ENCODE measurements at places on chromosomes 3 and 15.

- DNase-seq, result no peak
Observed at GRCh38 chr15:42143356-42143755, 13.1 kb downstream of the PLA2G4F start.

DNA sequence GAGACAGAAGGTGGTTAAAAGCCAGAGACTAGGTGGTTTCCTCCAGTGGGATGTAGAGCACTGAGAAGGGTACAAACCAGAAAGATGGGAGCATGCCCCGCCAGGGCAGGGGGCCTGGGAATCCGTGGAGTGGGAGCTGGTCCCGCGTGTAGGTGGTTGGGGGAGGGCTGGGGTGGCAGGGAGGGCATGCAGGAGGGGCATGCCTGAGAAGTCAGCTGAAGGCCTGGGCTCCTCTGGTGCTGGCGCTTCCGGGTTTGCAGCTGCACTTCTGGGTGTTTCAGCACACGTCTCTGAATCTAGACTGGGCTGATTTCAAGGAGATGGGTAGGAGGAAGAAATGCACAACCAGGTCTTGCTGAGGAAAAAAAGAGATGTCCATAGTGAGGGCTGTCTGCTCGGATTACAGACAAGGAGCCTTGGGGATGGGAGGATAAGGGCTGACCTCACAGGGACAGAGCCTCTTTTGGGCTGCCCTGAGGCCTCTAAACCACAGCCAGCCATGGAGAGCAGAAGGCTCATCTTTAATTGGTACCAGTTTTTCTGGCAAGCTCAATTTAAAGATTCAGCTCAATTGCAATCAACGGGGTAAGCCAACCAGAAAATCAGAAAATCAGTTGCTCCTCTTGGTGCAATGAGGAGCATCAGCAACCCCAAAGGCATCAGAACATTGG, 151.9 kb downstream of the FAM43A start:
- no peak for DNase-seq

DNA sequence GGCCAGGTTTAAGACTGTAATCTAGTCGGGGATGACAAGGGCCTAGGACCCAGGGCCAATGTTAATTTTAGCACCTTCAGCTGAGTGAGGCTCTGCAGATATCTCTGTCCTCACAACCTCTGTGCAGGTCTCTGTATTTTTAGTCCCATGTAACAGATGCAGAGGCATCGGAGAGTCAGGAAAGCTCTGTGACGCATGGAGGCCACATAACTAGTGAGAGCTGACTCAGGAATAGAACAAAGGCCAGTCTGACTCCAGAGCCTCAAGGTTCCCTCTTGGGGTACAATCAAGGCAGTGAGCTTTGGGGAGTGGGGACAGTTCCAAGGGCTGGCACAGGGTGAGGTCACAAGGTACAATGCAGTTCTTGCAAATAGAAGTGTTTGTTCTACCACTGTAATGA, 31.0 kb downstream of the FSTL1 start:
- no peak for DNase-seq

DNA sequence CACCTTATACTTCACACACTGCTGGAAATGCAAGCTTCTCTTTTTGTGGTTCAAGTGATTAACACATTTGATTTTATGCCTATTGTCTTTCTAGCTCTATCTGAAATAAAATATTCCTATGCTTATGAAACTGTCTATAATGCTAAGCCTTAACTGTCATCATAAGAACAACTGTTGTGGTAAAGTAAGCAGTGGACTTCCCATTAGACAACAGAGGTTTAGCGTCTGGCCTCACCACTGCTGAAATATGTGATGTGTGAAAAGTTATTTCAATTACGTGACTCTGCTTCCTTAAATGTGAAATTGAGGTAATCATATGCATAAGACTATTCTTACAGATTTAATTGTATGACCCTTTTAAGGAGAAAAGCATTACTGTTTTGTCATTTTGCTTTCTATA, 140.2 kb upstream of the LYSMD4 start:
- no peak for DNase-seq

DNA sequence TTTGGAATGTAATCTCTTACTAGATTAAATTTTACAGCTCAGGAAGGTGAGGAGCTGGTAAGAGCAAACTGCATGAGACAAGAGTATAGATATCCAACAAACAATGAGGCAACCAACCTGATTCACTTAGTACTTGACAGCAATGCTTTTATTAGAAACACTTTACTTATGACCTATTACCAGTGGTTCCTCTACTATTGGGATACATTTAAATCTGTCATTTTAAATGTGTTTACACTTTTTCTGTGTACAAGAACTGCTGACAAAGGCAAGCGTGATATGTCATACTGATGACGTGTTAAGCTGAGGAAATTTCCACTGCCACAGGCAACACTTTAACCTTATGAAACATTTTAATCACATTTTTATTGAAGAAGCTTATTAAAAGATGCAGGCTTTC, 1043.3 kb downstream of the FHIT start:
- no peak for DNase-seq

DNA sequence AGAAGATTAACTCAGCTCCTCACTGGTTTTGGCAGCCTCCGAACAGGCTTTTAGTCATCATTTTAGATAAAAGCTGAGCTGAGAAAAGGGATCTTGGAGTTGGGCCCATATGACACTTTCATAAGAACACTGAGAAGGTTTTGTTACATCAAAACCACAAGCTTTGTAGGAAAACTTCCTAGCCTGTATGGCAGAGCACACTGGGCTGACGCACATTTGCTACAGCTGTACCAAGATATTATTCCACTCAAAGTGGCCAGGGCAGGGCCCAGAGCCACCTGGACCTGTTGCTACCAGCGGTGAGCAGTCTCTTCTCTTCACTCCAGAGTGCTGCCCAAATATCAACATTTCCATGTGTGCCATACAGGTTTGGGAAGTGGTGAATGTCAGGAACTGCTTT, 160.5 kb upstream of the CCDC54 start:
- DNase-seq, result no peak

- DNase-seq, result no peak
Observed at GRCh38 chr3:132290833-132291232, 26.4 kb upstream of the ACP3 start.

DNA sequence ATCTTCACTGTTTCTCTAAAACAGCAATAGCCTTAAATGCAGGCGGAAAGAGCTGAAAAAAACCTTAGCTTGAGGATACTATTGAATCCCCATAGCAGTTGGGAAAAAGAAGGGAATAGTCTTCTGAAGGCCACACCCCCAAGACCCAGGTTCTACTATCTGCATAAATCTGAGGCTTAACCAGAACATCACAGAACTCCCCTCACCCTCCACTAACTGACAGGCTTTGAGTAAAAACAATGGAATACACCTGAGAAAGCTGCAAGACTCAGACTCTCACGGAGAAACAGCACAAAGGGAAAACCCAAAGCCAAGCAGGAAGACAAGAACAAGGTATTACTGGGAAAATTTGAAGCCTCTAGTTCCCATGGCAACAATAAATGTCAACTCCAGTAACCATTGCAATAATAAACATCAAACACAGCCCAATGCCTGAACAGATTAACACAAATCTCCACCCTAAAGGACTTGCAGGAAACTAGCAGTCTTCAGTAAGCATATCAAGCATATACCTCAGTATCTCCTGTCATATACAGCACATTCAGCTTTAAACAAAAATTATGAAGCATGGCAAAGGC, 56.4 kb downstream of the TMCC1 start:
- DNase-seq, result no peak

- DNase-seq, result no peak
Observed at GRCh38 chr3:12658593-12659058, 5.3 kb downstream of the RAF1 start.

DNA sequence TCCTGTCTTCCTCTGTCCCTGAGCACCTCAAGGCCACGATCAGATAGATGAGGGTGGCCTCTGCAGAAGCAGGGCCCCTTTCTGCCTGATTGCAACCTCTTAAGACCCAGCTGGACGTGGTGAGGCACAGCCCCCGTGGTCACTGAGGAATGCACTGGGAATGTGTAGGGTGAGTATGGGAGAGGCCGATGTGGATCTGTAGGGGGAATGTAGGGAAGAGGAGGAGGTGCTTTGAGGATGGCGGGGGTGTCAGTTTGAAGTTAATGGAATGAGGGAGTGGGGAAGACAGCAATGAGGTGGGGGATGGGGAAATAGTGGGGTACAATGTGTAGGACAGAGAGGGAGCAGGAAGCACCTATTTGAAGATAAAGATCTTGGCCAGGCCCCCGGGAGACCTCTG, 785 bp upstream of the IQCF5 start:
- DNase-seq, result no peak

GRCh38 chr3:196537319-196537984, 22.3 kb upstream of the SMCO1 start:
- peak; percentile 58 for DNase-seq

DNA sequence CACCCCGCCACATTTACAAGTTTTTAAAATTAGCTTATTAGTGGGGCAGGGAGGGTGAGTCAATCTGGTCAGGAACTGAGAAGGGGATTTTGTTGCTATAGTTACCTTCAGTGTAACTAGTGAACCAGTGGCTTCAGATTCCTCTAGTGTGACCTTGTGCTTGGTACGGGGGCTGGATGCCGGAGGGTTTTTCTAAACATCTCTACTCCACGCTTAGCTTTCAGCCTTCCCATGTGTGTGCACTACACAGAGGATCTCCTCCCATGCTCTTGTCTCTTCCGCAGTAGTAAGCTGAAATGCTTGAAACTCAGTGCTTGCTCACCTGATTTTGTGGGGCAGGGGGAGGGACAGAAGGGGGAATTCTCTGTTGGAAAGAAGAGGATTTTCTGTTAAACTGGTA, 67.9 kb upstream of the AKAP13 start:
- DNase-seq, result no peak

DNA sequence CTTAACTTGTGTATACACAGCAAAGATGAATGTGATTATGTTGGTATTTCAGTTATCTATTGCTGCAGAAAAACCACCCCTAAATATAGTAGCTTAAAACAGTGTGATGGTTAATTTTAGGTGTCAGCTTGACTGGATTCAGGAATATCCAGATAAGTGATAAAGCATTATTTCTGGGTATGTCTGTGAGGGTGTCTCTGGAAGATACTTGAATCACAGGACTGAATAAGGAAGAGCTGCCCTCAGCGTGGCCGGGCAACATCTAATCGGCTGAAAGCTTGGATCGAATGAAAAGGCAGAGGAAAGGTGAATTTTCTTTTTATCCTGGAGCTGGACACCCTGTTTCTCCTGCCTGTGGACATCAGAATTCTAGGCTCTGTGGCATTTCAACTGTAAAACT, 132.0 kb upstream of the SYNPR start:
- DNase-seq, result no peak

- no peak for DNase-seq
Observed at GRCh38 chr15:52499506-52499905, 29.2 kb downstream of the MYO5A start.

GRCh38 chr3:151926956-151927355, 53.5 kb downstream of the SUCNR1 start:
- DNase-seq, result no peak

DNA sequence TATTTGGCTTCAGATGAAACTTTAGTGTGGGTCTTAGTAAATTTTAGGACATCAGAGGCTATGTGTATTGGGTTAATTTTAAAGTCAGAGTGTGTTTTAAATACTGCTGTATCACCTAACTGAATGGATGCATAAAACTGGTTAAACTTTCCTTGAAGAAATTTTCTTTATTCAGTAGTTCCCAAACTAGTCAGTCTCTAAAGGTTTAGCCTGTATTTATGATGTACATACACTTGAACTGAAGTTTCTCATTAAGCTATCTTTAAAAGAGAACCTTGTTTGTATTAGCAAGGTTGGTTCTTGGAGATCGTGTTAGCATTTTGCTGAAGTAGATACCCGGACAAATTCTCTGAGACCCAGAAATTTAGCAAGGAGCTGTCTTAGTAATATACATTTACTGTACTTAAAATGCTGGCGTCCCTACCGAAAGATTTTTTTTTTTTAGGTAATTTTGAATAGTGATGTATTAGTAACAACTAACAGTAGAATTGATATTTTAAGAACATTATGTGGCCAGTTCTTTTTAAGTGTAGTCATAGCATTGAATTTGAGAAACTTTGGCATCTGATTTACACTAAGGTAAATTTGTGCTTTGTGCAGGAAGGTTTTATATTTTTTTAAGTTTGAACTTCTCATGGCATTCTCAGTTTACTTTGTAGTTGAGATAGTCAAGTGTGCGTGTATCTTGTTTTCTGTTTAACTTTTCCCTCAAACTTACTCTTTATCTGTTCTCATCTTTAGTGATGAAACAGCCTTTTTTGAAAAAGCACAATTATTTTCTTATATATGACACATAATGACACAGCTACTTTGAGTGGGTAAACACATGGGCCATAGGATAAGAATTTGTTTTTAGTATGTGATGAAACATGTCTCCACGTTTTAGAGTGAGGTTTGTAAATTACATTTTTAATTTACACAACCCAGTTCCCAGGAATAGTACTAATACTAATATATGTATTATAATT, 2.9 kb downstream of the DIPK2A start:
- no peak for DNase-seq

- DNase-seq, result no peak
Observed at GRCh38 chr3:166453478-166453877, 616.3 kb upstream of the BCHE start.

DNA sequence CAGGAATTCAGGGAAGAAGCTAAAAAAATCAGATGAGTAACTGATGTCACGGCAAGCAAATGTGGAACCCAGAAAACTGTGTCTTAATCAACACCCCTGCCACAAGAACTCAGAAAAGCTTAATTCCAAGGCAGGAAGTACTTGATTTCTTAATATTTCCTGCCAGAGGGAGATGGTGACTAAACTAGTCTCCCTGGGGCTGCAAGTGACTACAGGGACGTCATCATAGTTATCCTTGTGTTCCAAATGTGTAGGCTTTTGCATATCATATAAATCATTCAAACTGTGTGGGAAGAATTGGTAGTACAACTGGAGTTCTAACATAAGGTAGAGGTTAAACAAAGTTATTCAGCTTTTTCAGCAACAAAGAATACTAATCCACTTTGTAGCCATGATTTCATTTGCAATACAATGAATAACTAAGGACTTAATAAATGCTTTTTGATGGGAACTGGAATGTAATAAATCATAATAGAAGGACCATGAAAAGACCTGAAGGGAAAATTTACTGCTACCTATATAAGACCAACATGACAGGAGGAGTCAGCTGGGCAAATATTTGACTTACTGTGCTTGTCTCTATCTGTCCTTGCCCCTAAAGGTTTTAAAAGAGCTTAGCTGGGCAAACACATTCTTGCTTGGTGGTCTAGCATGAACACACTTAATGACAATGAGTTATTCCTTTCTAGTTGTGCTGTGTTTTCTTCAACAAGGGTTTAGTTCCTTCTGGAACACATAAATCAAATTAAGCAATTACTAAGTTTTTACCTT, 76.0 kb upstream of the NECTIN3 start:
- DNase-seq, result no peak

DNA sequence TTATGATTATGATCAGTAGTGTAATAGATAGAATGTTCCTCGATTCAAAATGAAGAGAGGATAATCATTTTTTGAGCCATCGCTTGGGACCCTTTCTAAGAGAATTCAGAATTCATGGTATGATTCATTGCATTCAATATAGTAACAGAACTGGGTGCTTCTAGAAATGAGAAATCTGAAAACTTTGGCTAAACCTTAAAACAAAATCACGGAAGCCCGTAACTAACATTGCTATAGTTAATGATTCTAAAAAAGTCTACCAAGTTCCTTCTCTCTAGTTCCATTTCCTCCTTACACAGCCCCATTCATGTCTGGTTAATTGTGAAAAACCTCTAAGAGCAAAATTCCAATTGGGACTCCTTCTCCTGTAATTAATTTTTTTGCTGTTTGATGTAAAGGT, 217.1 kb downstream of the GBE1 start:
- DNase-seq, result no peak
